Hepatocyte (in vitro differentiated cells): ENCODE measurements at places on chromosomes 1 and 21.

GRCh38 chr1:165738794-165739193, 29.9 kb downstream of the TMCO1 start:
- no peak for DNase-seq

- no peak for DNase-seq
These were observed 43.3 kb downstream of the POU2F1 start for GRCh38 chr1:167263819-167264464.

GRCh38 chr1:61519631-61520030, 205.3 kb downstream of the TM2D1 start:
- DNase-seq: no peak

DNA sequence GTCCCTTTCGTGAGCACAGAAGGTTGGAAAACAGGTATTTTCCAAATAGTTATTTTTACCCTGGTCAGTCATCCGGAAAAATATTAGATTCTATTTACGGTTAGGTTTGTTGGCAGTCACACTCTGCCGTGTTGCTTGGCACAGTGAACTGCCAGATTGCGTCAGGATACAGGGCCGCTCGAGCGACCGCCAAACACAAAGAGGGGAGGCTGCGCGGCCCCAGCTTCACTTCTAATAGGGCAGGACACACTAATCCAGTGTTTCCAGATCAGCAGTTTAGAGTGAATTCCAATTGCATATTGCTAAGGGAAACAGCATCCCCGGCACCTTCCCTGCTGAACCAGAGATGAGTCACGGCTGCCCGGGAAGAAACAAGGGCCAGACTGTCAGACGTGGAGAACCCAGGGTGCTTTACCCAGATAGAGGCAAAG, 22.9 kb downstream of the UMODL1 start:
- peak; percentile 55 for DNase-seq

- no peak for DNase-seq
These were observed 24.4 kb upstream of the SLAMF6 start for GRCh38 chr1:160547422-160547821.

DNA sequence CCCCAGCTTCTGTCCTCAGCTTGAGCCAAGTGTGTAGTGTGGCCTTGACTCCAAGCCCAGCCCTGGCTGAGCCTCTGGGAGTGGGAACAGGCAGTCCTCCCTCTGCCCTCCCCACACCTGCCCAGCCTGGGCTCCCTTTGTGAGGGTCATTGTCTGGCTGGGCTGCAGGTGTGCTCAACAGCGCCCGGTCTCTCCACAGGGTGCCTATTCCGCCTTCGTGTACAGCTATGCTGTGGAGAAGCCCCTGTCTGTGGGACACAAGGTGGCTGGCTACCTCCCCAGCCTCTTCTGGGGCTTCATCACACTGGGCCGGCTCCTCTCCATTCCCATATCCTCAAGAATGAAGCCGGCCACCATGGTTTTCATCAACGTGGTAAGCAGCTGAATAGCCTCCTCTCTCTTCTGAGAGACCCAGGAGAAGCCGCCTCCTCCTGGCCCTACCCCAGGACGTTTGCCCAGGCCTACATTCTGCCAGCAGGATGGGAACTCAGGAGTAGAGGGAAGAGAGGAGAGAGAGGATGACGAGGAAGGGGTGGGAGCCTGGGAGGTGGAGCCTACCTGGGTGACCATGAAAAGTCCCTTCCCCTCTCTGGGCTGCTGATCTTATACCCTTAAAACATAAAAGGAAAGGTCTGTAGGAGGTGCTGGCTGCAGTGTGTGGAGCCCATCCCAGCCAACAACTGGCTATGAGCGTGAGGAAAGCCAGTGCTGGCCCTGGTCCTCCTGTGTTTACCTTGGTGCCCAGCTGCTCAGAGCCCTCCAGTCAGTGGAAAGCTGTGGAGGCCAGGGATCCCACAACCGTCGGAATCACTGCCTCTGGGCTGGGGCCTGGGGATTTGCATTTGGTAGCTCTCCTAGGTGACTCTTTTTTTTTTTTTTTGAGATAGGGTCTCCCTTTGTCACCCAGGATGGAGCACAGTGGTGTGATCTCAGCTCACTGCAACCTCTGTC, 45.7 kb downstream of the ELK4 start:
- DNase-seq: no peak

- no peak for DNase-seq
These were observed 76.8 kb downstream of the PLD5 start for GRCh38 chr1:242447689-242448088.

GRCh38 chr1:113390871-113391648, 745 bp downstream of the MAGI3 start:
- peak; percentile 65 for DNase-seq

DNA sequence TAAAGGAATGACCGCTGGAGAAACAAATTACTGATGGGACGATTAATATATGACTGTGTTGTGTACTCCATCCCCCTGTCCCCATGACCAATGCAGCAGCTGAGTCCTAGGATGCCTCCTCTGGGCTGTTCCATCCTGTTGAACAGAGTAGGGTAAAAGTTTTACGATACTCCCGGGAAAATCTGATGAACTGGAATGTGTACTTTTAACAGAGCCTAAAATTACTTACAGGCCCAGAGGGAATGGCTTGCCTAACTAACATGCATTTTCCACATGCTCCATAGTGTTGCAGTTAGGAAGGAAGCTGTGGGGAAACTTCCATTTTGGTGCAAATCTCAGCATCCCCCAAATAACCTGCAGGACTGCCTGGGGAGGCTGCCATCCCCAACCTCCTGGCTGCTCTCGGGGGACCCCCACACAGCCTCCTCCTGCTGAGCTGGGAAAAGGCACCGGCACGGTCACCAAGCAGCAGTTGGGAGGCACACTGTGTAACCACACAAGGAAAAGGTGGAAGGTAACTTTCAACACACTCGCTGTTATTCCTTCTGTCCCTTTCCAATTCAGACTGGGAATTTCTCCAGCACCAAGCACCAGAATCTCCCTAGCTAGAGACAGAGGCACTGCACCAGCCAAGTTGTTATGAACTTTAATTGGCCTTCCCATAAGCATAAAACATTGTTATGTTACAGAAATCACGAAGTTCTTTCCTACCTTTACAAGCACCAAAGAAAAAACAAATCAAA, 97.2 kb downstream of the BCAR3 start:
- peak; percentile 37 for DNase-seq
